ENCODE measurements at places on chromosomes 2 and 18. TPM values are rescaled to one million over a fixed set of nuclear protein-coding genes. Genes with fewer than 3 reads are reported as not detected.

GRCh38 chr2:211986313-211986712 lies 552.3 kb downstream of the ERBB4 start:
- no peak for DNase-seq

Gene TMEM17
- total RNA-seq, result 2.6 TPM

DNA sequence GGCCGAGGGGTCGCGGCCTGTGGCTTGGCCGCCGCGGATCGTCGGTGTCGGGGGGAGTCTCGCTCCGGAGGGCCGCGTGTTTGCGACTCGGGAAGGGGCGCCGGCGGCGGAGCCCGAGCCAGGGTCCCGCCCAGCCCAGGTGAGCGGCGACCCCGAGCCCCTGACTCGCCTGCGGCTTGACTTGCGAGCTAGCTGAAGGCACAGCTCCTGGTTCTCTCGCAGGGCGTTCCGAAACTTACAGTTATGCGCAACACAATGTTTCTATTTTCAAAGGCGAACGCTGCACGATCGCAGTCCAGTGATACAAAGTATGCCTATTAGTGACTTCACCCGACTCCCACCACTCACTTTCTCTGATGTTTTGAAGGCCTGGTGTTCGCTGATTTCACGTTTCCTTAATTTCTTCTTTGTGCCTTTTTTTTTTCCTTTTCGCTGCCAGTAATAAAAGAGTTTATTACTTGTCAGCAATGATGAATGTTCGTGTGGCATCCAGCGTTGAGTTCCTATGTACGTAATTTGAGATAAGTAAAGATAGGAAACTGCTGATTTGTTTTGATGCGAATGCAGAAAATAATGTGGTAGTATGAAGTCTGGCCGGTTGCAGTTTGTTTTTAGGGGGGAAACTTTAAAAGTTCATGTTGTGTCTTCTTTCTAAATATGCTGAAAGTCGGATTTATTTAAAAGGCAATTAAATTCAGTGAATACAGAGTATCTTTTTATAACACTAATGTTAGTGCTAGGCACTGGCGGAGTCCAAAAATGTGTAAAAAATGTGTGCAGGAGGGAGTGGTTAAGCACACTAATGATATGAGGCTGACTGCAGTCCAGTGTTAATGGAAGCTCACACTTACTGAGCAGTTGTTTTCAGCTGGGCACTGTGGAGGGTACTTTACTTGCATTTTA lies 706 bp downstream of the UBXN2A start:
- peak; percentile 37 for DNase-seq

DNA sequence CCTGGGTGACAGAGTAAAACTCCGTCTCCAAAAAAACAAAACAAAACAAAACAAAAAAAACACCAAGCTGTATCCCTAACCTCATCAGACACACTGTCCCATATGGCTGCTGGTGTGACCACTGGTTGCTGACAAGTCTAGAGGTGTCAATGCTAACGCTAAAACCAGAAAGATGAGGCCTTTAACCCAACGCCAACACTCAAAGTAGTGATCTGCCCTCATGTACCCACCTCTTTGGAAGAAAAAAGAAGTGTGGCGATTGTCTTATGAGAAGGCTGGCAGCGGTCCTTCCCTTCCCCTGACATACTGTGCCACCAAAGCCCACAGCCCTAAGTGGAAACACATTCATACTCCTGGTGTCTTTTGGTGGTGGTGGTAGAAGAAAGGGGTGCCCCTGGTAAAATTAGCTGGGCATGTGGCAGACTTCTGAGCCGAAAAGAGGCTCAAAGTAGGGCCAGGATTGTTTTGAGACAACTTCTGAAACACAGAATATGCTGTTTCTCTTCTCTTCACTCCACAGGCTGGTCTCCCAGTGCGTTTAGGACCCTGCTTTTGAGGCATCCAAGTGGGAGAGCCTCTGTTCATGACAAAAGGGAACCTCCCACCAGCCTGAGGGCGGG lies 9.8 kb downstream of the SERTAD2 start:
- DNase-seq, result no peak

- DNase-seq, result peak; percentile 58
Measured at GRCh38 chr18:12934454-12935071, 13.2 kb upstream of the SEH1L start.

Gene ATP8B1
- 68.0 TPM for total RNA-seq

GRCh38 chr2:138811431-138811830 lies 31.2 kb upstream of the NXPH2 start:
- DNase-seq, result no peak

DNA sequence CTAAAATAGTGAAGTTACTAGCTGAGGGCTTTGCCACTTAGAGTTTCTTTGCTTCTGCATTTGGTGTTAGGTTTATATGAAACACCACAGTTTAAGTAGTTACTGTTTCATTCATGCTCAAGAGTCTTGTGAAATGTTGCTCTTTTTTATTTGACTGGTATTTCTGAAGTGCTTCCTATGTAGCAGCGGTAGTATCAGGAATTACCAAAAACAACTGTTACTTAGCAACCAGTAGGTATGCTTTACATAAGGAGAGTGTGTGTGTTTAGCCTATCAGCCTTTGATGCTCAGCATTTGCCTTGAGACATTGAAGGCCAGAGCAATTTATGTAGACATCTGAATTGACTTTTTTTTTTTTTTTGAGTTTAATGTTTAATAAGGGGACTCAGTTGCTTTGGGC lies 3.6 kb downstream of the DIS3L2 start:
- no peak for DNase-seq

GRCh38 chr2:112879491-112880041 lies 31.4 kb upstream of the IL37 start:
- no peak for DNase-seq

DNA sequence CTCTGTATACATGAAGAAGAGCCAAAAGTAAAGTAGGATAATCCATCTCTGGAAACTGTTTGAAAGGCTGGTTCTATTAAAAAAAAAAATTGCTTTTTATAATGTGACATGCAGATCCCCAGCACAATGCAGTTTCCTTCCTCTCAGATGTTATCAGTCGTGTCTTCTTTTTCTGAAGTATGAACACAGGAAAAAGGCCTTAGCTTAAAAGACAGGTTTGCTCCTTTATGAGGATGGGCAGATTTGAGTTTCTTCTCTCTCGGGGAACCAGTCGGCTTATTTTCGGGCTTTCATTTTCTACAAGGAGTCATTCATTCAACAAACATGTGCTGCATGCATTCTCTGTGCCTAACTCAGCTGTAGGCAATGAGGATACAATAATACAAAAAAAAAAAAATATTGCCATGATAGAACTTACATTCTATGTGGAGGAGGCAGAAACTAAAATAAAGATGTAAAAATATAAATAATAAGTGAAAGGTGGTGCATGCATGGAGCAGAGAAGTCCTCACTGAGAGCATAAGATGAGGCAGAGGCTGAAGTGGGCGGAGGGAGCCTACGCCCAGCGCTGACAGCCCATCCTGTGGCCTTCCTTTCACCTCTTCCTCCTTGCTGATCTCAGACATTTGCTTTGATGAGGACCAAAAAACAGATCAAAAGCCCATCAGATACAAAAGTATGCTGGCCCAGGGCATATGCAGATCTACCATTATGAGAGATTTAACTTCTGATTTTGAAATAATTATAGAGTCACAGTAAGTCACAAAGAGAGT lies at the start of gene CD226:
TSS of gene CD226 (minus strand) at position 513 of the 773 bp plus-strand sequence. CDS start at position 46, 467 bp downstream.
- DNase-seq, result no peak

- peak; percentile 16 for DNase-seq
Measured at GRCh38 chr18:57621246-57621604, 411 bp downstream of the NARS1 start.

GRCh38 chr2:218962859-218963492 lies 3.5 kb downstream of the CDK5R2 start:
- DNase-seq, result peak; percentile 63

- DNase-seq, result no peak
Measured at GRCh38 chr2:209389171-209389618, 34.7 kb upstream of the MAP2 start.

- DNase-seq, result no peak
Measured at GRCh38 chr2:104703669-104704068, 150.2 kb upstream of the POU3F3 start.

DNA sequence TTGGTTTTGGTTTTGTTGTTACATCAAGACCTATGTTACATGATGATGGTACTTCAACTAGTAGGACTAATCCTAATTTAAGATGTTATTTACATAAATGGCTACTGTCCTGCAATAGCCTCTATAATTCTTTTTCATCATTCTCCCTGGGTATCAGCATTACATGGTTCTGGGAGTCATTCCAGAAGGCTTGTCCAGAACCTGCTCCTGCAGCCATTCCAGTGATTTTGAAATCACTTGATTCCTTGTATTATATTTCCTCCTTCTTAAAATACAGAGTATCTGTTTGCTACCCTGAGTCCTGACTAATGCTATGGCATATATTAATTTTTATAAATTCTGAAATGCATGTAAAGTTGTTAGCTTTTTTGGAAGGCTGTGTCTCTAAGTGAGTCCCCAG lies 400.5 kb upstream of the MEIS1 start:
- no peak for DNase-seq

Gene NT5C1B
- total RNA-seq, result not detected
